NCI-H1436 treated with DMSO at 0.1 percent for 48 hours (cell line): ENCODE measurements at places on chromosomes 12 and 14.

GRCh38 chr14:99266181-99267178 lies 5.5 kb downstream of the BCL11B start:
- no peak for DNase-seq

DNA sequence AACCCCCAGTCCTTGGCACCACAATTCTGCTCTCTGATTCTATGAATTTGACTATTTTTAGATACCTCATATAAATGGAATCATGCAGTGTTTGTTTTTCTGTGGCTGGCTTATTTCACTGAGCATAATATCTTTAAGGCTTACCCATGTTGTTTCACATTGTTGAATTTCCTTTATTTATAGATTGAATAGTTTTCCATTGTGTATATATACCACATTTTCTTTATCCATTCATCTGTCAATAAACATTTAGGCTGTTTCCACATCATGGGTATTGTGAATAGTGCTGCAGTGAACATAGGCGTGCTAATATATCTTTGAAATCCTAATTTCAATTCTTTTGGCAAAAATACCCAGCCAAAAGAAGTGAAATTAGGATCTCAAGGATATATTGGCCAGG lies 126.7 kb upstream of the SLC38A2 start:
- DNase-seq, result no peak

GRCh38 chr14:95300697-95301526 lies 18.8 kb downstream of the CLMN start:
- no peak for DNase-seq

DNA sequence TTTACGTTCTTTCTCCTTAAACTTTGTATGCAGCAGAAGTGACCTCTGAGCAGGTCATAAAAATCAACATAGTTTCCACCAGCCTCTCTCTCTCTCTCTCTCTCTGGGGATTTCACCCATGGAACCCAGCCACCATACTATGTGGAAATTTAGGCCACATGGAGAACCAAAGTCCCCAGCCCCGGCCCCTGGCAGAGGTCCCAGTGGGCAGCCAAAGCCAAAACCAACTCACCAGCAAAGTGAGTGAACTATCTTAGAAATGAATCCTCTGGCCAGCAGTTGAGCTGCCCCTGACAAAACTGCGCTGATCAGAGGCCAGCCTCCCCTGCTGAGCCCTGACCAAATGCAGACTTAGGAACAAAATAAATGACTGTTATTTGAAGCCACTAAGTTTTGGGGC lies 9.2 kb downstream of the DUSP6 start:
- DNase-seq, result no peak

GRCh38 chr12:89155826-89156225 lies 196.5 kb downstream of the DUSP6 start:
- DNase-seq, result no peak

- no peak for DNase-seq
These were observed 13.4 kb upstream of the ALDH2 start for GRCh38 chr12:111753144-111753881.
